HuH-7.5 (cell line): ENCODE measurements at places on chromosomes 1 and 21.

DNA sequence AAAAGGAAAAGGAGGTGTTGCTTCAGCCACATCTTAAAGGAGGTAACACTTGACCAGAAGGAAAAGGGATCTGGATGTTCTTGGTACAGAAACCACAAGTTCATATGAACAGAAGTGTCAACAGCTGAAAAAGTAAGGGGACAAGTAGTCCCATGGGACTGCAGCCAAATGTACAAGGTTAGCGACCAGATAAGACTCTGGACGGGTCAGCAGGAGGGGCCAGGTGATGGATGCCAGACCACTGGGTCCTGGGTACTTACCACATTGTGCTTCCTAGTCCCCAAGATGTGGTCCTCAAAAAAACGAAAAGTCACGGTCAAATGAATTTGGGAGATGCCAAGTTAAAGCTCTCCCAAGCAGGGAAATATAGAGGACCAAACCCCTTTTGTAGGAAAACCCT, 16.6 kb upstream of the BMP8A start:
- DNase-seq: no peak

- no peak for DNase-seq
Observed at GRCh38 chr1:22888320-22889075, 84.2 kb downstream of the LACTBL1 start.

GRCh38 chr1:201912832-201913231, 24.1 kb downstream of the SHISA4 start:
- no peak for DNase-seq

DNA sequence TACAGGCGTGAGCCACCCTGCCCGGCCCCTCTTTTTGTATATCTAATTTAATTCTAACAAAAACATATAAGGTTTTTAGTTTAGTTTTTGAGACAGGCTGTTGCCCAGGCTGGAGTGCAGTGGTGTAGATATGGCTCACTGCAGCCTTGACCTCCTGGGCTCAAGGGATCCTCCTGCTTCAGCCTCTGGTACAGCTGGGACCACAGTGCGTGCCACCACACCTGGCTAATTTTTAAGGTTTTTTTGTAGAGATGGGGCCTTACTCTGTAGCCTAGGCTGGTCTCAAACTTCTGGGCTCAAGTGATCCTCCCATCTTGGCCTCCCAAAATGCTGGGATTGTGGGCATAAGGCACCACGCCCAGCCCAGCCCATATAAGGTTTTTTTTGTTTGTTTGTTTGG, 18.8 kb downstream of the ENSA start:
- DNase-seq: no peak

DNA sequence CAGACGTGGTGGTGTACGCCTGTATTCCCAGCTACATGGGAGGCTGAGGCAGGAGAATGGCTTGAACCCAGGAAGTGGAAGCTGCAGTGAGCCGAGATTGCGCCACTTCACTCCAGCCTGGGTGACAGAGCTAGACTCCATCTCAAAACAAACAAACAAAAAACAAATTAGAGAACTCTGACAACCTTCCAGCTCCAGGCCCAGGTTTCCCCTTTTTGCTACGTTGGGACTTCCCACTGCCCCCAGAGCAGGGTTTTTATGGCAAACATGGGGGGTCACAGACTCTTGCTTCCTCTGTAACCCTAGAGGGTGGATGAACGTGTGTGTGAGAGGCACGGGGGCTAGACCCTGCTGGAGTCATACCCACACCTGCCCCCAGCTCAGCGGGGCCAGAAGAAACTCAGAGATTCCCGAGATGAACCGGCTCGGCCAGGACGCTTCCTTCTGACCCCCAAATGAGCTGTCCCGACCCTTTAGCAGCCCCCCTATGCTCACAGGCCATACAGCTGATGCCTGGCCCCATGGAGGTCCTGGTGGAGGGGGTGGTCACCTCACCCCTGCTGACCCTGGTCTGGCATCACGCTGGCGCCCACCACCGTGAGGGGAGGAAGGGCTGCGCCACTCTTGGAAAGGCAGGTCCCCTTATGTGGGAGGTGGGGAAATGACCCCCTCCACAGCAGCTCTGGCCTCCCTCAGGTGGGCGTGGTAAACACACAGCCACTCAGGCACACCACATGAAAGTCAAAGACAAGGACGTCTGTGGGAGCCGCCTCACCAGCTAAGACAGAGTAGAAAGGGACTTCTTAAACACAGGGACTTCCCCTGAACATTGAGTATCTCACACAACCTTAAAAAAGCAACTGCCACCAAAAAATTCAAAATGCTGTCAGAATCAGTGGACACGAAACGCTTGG, 7.1 kb downstream of the GPR157 start:
- no peak for DNase-seq

- DNase-seq: no peak
Observed at GRCh38 chr1:9561429-9561828, 22.2 kb downstream of the SLC25A33 start.

DNA sequence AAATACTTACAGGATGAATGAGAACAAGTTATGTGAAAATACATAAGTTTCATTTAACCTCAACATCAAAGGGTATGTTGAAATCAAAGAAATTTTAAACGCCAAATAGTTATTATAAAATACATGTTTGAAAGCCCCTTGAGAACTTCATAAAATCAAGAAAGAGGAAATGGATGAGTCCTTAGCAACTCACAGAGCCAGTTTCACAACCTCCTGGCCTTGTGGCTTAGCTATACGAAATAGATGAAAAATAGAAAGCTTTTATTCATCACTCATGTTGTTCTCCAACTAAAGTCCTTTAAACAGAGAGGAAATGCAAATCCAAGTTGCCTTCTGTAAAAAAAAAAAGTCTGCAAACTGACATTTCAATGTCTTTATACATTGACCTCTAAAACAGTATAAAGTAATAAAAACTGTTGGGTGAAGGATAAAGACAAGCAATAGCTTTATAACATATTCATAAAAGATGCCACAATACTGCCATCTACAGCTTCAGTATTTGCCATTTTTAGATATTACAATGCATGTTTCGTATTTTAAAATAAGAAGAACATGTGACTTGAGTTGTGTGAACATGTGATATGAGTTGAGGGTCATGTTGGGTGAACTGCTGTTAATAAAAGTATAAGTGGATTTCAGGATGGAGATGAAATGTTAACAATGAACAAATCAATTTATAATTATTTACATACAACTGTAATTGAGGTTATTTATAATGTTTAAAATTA, 847.8 kb downstream of the MRPL39 start:
- DNase-seq: no peak
